ENCODE measurements at places on chromosomes 7 and 10.

GRCh38 chr10:27826369-27826768 lies 80.8 kb upstream of the MKX start:
- DNase-seq: no peak

GRCh38 chr10:69963178-69963834 lies 89.3 kb upstream of the MACROH2A2 start:
- peak; percentile 10 for DNase-seq

- DNase-seq: no peak
Observed at GRCh38 chr7:35365523-35365922, 111.6 kb upstream of the TBX20 start.

DNA sequence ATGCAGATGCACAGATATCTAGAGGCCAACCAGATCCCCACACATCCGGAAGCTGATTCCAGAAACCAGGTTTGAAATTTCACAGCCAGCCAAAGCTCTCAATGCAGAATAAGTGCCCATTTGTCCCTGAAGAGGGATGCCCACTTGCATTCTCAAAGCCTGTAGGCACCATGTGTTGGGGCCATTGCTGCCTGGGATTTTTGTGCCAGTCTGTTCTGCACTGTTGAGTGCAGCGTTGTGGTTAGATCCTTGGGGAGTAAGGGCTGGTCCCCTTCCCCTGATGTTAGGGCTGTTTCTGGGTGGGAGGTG lies 62.4 kb downstream of the EEPD1 start:
- no peak for DNase-seq

DNA sequence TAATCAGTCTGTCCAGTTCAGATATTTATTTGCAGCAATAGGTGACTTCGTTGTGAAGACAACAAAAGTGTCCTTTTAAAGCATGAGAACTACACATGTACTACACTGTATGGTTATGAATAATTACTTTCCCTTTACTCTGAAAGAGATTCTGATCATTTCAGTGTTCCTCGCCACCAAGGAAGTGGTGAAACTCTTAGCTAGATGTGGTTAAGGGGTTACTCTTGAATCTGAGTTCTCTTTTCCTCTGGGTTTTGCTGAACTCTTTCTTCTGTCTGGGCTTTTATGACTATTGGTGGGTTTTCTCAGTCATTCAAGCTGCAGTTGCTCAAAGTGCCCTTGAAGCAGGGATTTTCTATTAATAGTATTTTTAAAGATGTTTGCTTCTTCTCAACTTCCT lies 127.9 kb upstream of the SEM1 start:
- no peak for DNase-seq

DNA sequence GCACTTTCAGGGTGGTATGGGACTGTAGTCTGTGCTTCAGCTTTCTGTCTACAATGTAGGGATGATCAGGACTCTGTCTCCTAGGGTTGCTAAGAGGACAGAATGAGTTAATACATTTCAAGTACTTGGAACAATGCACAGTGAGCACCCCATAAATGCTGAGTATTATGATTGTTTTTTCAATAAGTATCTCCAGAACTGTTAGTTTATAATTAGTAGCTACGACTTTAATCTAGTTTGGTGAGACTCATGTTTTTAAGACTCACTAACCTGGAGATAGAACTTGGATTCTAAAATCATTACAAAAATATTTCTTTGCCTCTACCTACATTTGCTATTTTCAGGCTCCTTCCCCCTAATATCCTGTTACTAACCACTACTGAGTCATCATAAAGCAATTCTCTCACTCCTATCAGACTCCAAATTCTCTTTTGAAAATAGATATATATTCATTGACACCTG lies 95.3 kb downstream of the CPED1 start:
- DNase-seq: no peak

- no peak for DNase-seq
Observed at GRCh38 chr7:120302190-120302589, 29.2 kb downstream of the KCND2 start.

GRCh38 chr10:65892284-65892683 lies 1033.6 kb upstream of the LRRTM3 start:
- no peak for DNase-seq

DNA sequence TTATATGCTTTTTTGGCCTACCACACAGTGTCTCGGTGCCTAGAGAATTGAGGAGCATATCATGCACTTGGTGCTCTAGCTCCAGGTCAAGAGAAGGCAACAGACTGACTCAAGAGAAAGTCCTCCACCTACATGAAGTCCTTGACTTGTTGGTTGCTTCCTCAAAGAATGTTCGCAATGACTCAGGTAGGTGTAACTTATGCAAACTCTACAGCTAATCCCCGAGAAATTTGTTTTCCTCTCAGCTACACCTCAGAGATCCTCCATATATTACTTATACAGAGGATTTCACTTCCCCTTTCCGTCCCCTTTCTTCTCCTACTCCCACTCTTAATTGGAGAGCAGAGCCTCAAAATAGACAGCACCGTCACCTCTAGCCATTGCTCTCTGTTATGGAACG lies 1013.1 kb downstream of the KCNMA1 start:
- DNase-seq: no peak

- DNase-seq: no peak
Observed at GRCh38 chr7:50389961-50390360, 60.2 kb downstream of the FIGNL1 start.

GRCh38 chr10:108662975-108663374 lies 1260.3 kb downstream of the XPNPEP1 start:
- DNase-seq: no peak

- DNase-seq: no peak
Observed at GRCh38 chr10:70256463-70256862, 23.2 kb upstream of the PPA1 start.

- no peak for DNase-seq
Observed at GRCh38 chr10:122658356-122659049, 41.1 kb downstream of the C10orf120 start.

DNA sequence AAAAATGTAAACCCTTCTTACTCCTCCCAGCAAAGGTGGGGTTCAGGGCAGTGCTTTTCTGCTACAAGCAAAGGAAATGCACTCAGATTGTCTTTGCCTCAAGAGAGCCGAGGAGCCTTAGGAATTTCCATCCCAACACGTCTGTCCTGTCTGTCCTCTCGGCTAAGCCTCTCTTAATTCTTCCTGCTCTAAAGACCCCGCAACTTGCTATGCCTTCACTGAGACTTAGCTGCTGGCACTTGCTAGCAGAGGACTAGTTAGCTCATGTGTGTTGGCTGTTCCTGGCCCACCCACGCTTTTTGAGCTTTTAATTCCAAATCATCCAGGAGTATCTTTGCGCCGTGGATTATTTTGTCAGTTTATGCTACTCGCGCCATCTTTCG lies 481 bp upstream of the NPM3 start:
- DNase-seq: no peak

GRCh38 chr7:117666031-117666430 lies 186.2 kb downstream of the CFTR start:
- peak; percentile 9 for DNase-seq
